Stimulated activated naive CD4-positive, alpha-beta T cell (primary cell): ENCODE measurements at places on chromosomes 2 and 18.

DNA sequence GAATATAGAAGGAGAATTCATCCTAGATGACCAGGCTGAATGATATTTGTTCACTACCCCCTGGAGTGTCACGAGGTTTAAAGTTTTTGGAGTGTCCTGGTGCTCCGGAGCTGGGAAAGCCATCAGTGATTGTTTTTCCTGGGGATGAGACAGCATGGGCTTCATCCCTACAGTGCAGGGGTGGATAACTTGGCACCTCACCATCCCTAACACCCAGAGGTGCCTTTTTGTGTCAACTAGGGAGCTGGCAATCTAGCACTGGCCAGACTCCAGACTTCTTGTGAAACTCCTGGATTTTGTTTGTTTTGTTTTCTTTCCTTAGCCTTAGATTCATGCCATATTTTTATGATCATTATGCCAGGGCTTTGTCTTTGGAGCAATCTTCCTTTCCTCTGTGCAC, 164.8 kb downstream of the PRKCE start:
- no peak for DNase-seq

DNA sequence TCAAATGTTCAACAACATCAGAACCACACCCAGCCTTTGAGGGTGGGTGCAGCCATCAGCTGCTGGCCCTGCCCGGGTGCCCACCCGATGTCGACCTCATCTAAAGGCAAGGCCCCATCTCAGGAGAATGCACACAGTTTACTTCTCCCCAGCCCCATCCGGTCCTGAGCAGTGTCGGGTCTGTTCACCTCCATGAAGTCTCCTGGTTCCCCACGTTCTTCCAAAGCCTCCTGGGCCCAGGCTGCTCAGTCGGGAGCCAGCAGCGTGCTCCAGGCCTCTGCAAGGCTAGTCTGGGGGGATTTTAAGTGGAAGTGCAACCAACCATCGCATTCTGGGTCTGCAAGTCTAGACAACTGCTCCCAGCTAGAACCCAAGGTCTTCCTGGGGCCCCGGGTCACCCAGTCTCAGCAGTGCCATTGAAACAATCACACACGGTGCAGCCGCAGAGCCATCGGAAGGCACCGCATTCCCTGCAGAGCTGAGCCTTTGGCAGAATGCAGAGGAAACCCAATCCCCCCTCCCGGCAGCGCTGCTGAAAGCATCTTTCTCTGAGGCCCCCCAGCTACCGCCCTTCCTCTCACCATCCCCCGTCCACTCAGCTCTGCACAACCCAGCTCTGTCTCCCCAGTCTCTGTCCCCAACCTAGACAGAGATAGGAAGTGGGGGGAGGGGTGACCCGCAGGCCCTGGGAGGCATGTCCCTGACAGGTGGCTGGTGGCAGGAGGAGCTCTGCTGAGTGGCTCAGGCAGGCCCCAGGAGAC, 8.5 kb downstream of the ESPNL start:
- DNase-seq: no peak

- DNase-seq: no peak
These were observed 138.9 kb upstream of the NABP1 start for GRCh38 chr2:191539068-191539467.

GRCh38 chr18:48879008-48879431, 71.7 kb downstream of the SMAD7 start:
- no peak for DNase-seq

GRCh38 chr2:174218773-174219172, 29.6 kb downstream of the OLA1 start:
- no peak for DNase-seq

DNA sequence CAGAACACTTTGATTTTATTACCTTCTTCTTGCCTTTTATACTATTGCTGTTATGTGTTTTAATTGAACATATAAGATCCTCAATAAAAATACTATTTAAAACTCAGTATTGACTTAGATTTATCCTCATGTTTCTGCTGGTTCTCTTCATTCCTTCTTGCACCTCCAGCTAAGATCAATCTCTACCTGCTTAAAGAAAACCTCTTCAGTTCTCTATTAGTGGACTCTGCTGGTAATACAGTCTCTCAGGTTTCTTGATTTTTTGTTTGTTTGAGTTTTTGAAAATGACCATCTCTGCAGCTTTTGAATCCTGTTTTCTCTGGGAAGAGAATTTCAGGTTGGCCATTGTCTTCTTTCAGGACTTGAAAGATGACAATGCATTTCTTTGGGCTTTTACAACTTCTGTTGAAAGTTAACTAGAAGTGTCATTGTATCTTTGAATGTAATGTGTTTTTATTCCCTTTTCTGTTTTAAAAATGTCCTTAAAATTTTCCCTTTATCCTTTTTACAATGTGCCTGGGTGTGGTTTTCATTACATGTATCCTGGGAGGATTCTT, 29.8 kb upstream of the TMEM131 start:
- DNase-seq: no peak

- no peak for DNase-seq
These were observed 1516.1 kb downstream of the RPIA start for GRCh38 chr2:90207454-90208058.

DNA sequence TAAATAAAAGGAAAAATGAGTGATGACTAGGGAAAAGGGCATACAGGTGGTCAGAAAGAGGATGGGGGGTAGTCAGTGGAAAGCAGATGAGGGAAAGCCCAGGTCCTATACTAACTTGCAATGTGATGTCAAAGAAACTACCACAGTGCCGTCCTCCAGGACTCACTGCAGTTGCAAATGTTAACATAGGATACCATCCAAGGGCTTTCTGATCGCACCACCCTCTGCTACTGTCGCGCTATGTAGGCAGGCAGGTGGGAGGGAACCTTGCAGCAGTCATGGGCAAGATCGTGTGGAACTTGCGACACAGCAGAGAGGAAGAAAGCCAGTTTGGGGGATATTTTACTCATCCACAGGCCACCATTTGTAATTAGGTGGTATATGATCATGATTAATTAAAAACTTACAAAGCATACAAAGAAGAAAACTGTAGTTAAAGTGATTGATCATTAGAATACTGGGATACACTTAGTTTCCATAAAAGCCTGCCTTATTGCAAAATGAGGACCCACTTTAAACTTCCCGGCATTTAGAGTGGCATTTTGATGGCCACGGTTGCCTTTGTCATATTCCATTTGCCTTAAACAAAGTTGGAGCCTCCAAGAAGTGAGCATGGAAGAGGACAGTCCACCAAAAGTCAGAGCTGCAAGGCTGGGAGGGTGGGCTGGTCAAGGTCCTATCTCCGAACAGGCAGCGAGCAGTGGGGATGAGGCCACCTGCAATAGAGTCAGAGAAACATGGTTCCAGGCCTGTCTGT, 8.5 kb upstream of the ROCK2 start:
- DNase-seq: no peak

- no peak for DNase-seq
These were observed 68.8 kb upstream of the ZNF397 start for GRCh38 chr18:35172009-35172408.

- DNase-seq: no peak
These were observed 237.9 kb downstream of the CCDC102B start for GRCh38 chr18:69035756-69036155.

GRCh38 chr2:239813261-239814115, 211.7 kb downstream of the NDUFA10 start:
- no peak for DNase-seq

DNA sequence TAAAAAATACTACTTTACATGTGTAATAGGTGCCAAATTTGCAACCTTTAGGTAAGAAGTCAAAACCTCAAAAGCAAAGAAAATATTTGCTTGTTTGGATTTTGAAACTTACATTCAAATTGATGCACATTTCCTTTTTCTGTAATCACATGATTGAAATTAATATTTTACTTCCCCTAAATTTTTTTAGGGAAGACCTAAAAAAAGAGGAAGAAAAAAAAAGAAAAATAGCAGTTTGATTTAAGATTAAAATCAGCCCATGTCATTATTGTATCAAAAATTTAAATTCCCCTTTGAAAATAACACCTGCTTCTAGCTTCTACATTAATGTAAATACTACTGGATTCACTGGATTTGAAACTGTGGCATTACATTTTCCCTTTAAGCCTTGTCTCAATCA, 68.2 kb upstream of the STON1 start:
- DNase-seq: no peak

GRCh38 chr2:218168635-218169462, 2.1 kb upstream of the CXCR1 start:
- peak; percentile 16 for DNase-seq

DNA sequence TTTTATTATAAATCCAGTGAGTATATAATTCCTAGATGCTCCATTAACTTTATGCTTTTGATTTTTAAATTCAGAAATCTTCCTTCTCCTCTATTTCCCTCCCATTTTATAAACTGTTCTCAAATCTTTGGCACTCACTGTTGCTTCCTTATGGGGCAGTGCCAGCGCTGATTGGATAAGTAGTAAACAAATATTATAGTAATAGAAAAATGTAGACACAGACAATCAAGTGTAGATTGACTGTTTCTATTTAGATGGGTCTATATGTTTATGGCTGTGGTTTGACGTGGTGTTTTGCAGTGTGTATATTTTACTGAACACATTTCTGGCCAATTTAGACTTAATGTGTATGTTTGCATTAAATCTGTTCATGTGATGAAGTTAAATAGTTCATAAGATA, 36.6 kb downstream of the LYPD6B start:
- no peak for DNase-seq

DNA sequence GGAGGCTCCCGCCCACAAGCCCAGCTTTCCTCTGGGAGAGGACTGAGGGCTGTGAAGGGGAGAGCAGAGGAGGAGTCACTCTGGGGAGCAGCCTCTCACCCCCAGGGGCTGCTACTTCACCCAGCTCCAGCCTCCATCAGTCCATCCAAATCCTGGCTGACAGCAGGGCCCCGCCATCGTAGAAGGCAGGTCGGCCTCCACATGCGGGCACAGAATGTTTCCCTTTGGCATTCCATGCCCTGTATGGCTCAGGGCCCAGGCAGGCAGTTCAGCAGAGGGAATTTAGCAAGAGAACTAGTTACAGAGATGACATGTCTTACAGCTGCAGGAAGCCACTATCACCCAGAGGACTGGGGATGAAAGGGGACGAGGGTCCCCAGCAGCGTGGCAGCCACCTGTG, 6.4 kb upstream of the ODC1 start:
- no peak for DNase-seq

GRCh38 chr18:29928081-29928480, 1114.5 kb downstream of the DSC3 start:
- DNase-seq: no peak

DNA sequence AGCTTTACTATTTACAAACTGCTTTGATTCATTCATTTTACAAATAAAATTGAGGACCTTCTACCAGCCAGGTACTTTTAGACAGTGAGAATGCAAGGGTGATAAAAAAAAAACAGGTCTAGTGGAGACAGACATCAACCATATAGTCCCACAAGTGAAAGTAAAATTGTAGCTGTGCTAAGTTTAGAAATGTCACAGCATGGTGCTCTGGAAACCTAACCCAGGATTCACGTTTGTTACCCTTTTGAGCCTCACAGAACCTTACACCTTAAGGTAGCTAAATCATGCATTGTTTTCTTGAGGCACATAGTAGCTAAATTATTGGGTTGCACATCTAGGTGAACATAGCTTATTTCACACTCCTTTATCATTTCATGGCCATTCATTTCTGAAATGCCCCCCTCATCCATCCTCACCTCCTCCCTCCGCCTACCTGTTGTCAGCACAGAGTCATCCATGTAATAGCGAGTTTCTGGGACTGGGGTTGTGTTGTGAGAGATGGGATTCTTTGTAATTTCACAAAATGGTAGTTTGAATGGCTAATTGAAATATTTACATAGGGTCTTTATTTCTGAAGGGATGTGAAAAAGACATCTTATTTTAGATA, 7.1 kb downstream of the MTA3 start:
- no peak for DNase-seq

DNA sequence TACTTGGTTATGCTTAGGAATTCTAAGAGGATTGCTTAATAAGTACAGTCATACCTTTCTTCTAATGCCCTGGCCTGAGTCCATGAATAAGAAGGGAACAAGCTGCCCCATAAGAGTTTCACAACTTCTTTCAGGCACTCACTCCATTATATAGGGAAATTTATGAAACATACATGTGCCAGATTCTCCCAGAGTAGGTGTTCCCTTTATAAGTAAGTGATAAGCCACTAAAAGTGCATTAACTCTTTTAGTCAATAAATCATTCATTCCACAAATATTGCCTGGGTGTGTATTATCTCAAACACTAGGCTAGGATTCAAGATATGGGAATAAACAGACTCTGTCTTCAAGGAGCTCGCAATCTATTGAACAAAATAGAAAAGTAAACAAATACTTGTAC, 84.5 kb upstream of the RBBP8 start:
- no peak for DNase-seq

DNA sequence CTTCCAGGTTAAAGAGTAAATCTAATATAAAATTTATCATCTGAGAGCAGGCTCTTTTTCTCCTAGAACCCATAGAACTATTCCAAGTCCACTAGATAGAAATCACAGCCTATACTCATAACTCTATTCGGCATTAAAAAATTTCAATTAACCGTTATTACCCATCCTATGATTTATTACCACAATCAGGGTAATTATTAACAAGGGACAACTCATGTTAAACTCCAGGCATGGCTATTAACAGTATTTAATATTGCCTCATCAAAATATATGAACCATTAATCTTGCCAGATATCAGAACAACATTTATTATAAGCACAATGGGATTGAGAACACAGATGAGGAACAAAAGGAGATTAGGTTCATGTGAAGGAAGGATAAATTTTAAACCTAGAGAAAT, 136.8 kb upstream of the RIOK3 start:
- no peak for DNase-seq

- DNase-seq: no peak
These were observed 31.2 kb downstream of the NBEAL1 start for GRCh38 chr2:203045867-203046266.

DNA sequence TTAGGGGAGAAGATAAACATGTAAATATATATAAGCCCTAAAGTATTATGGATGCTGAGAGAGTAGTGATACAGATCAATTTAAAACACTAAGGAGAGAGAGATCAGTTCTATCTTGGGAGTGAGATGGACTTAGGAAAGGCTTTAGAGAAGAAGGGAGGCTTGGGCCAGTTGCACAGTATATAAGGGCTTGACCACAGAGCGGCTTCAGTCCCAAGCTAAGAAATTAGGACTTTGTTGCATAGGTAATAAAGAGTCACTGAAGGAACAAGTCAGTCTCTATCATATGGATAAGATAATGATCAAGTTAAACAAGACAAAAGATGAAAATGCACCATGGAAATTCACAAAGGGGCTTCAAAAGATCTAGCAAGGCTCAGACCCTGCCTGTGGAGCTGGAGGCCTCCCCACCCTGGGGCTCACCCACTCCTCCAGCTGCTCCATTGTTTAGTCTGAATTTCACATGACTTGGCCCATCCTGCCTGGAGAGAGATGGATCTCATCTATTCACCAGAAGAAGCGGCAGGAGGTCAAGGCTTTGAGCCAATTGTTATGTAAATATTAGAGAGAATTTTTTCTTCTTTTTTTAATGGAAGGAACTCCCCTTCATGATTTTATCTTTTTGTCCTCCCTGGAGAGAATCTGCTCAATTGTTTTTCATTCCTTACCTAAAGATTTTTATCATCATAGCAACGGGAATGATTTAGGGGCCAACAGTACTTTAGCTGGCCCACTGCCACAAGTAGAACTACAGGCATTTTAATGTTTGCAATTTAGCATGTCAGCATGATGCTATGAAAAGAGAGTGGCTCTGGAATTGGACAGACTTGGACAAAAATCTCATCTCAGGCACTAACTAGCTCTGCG, 44.0 kb downstream of the GYPC start:
- no peak for DNase-seq

GRCh38 chr2:88955607-88956006, 264.1 kb downstream of the RPIA start:
- DNase-seq: no peak
